ENCODE measurements at places on chromosomes 3 and 15.
A peak's percentile ranks its signal among the peaks of the same experiment; 100 is the strongest.

DNA sequence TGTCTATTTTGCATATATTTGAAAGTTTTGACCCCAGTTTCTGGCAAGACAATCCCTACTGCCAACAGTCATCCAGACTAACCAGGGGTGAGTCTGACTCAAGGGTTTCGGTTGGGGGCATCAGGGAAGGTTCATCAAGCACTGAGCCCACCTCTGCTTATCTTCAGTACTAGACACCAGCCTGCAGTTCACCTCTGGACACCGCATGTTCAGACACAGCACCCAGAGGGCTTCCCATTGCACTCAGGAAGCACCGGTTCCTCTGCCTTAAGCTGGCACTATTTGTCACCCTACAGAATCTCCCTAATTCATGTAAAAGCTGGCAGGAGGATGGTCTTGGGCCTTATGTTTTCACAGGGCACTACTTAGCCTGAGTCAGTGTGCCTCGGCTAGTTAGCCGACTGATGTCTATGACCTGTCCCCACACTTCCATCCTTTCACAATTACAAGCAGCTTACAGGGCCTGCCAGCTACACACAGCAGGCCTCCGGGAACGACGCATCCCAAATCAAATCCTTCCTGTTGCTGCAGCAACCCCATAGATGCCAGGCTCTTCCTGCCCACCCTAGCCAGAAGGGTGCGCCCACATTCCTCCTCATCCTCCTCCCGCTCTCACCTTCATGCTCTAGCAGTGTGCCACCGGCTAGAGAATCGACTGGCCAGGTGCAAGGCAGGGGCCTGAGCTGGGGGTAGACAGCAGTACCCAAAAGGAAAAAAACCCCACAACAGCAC is 52.5 kb downstream of the SH3BP5 start:
- DNase-seq, result no peak

- DNase-seq, result no peak
Observed at GRCh38 chr3:186330772-186331460, 31.1 kb downstream of the DGKG start.

DNA sequence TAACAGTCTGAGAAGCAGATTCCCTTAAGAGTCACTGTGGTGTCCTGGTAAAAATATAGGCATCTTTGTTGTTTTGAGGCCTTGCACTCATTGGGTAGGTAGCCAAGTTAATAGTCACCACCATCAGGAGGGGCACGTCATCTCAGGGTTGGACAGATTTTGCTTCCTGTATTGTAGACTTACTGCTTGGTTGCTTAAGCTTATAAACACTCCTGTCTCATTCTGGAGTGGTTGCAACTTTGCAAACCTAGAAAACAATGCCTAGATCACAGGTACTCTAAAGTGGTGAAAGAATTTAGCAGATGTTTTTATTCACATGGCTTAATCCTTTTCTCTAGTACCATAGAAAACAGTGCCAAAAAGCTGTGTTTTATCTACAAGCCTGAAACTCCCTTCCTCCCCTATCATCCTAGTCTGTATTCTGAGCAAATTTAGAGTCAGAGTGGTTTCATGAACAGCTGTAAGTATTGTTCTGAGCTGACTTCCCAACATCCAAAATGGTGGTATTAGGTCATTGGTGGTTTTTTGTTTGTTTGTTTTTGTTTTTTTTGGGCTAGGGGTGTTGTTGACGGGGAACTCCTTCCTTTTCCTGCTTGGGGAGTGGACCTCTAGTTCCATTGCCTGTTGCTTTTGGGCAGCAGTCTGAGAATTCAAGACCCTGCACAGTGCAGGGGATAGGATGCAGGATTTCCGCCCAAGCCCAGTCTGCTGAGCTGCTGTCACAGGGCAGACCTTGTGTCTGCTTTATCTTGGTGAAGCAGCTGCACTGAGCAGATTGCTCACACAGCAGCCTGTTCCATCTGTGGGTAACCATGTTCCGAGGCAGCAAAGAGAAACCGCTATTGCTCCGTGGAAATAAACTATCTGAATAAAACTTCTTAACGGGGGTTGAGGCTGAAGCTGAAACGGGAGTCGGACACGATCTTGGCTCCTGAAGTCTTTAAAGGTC is 202.0 kb downstream of the AKAP13 start:
- peak; percentile 74 for DNase-seq

- DNase-seq, result no peak
Observed at GRCh38 chr3:25727316-25727715, 55.9 kb downstream of the NGLY1 start.

GRCh38 chr15:101504866-101505609 is 15.5 kb upstream of the PCSK6 start:
- no peak for DNase-seq

GRCh38 chr3:27596921-27597320 is 112.7 kb upstream of the SLC4A7 start:
- DNase-seq, result no peak

- DNase-seq, result no peak
Observed at GRCh38 chr3:64392001-64392400, 166.7 kb upstream of the PRICKLE2 start.

DNA sequence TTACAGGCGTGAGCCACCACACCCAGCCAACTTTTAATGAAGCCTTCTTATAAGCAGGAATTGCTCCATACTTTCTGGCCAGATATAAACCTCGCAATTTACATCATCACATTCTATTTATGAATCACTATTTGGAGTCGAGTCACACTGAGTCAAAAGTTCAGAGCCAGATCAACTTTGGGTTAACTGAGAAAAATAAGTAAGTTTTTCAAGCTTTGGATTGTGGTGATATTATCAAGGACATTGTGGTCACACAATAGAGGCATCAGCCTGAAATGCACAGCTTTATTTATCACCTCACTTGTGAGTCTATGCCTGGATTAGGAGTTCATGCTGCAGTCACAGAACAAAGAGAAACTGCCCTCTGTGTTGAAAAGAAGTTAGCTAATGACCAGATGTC is 1163.5 kb downstream of the ROBO1 start:
- DNase-seq, result no peak

DNA sequence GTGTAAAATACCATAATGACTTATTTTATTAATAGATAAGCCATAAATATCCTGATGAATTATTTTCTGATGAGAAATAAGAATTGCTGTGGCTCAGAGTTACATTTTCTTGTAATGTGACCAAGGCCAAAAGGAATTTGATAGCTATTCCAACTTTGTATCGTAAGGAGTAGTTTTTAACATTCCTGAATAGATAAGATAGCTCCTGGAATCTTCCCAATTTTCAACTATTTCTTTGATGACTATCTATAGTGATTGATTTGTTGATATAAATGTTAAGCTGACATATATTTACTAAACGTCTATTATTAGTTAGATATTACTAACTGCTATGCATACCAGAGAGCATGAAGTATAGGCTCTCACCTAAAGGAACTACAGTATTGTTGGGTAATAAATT is 49.1 kb upstream of the SATB1 start:
- no peak for DNase-seq
